ENCODE measurements at places on chromosomes 1 and 21.
A peak's percentile ranks its signal among the peaks of the same experiment; 100 is the strongest.

DNA sequence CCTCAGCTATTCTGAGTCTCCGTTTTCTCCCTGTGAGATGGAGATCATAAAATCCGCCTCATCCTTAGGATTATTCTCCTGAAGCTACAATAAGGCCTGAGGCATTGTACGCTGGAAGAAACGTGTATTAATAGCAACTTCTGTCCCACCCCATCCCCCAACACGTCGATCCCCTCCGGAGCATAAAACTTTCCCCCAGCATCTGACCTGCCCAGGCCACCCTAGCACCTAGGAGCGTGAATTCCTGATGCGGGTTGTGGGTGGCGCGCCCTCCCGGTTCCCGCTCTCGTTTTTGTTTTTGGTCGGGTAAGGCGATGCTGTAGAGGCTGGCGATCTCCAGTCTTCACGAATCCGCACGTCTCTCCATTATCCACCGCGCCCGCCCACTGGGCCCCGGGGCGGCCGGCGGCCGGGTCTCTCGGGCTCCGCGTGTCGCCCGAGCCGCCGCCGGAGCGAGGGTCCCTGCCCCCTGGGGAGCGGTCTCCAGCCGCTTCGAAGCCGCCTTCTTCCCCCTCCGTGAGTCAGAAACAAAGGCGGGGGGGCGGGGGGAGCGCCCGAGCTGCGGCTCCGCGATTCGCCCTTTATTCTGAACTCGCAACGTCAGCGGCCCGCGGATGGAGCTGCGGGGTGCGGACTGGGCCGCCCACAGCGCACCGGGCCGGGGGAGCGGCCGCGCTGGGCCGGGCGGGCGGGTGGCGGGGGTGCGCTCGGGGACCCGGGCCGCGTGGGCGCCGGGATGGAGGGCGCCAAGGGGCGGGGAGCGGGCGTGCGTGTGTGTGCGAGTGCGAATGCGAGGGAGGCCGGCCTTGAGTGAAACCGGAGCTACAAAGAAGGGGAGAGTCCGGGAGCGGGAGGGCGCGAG is at the start of gene PLEKHO1:
PLEKHO1 (plus strand) TSS at position 646 of the 862 bp plus-strand sequence. CDS start 342 bp downstream, outside the sequence.
- peak; percentile 86 for DNase-seq

DNA sequence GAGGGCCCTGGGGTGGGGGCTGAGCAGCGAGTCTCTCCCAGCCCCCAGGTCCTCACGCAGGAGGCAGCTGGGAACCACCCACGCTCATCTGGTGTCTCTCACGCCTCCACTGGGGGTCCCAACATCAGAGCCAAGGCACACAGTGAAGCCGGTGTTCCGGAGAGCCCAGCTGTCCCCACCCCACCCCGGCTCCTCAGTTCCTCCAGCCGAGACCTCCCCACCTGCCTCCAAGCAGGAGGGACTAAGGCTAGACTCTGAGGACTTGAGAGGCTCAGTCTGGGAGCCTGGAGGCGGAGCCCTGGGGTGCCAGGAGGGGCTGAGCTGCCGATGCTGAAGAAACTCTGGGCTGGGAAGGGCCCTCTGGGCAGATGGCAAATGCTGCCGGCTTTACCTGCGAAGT is 1.6 kb upstream of the HPCA start:
- no peak for DNase-seq

DNA sequence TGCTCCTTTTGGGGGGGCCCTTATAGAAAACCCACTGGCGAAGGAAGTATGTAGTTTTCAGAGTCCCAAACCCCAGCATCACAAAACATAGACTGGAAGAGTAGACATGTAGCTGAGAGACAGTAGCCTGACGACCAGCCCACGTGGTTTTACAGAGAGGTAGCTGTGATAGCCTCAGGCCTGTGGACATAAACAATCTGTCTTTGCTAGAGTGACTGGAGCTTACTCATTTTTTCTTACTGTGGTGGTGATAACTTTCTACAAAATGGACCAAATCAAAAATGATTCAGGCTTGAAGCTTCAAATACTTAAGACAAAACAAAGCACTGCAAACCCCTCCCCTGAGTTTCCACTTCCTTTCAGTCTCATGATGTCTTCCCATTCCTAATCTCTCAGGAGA is 497.0 kb downstream of the RWDD3 start:
- DNase-seq, result no peak

DNA sequence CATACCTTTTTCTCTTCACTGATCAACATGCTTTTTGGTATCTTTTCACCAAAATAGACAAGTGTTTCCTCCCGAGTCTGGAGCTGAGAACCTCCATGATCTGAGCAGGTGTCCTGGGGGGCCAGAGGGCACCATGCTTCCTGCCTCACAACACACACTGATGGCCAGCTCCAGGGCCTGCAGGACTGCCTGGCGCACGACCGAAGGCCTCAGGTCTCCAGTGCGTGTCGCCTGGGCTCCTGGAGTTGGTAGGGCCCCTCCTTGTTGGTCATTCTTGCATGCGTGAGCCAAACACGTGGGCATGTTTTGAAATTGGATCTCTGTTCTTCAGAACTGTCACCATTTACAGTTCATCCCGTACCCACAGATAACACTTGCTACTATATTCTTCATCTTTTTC is 64.4 kb downstream of the SLC37A1 start:
- no peak for DNase-seq

DNA sequence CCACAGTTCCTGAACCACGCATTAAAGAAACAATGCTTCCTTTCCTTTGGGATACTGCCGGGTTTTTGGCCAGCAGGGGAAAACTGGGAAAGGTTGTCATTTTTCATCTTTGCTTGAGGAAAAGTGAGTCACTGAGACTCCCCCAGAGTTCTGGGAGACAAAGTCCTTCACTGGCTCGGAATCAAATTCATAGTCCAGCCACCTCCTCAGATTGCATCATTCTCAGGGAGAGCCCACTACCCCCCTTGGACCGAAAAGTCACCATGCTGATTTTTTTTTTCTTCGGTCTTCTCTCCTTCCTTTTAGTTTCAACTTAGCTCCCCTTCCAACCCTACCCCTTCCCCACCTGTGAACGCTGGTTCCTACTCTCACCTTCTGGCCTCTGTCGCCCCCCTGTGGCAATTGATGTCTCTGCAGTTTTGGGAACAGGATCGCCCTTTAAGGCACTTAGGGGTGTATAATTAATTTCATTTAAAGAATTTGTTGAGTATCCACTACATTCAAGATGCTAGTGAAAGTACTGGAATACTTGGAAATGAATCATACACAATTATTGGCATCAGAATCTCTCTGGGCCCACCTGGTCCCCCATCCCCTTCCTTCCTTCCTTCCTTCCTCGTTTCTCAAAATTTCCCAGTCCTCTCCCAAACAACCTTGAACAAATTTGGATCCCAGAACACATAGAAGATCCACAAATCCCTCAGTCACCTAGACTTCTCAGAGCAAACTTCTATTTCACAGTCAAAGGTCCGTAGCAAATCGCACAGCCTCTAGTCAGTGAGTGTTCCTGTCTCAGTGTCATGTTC is 6.9 kb downstream of the ACKR1 start:
- peak; percentile 56 for DNase-seq

- no peak for DNase-seq
Measured at GRCh38 chr1:202130297-202130721, 7.6 kb downstream of the GPR37L1 start.

- no peak for DNase-seq
Measured at GRCh38 chr1:40847023-40847745, 15.0 kb downstream of the CITED4 start.

DNA sequence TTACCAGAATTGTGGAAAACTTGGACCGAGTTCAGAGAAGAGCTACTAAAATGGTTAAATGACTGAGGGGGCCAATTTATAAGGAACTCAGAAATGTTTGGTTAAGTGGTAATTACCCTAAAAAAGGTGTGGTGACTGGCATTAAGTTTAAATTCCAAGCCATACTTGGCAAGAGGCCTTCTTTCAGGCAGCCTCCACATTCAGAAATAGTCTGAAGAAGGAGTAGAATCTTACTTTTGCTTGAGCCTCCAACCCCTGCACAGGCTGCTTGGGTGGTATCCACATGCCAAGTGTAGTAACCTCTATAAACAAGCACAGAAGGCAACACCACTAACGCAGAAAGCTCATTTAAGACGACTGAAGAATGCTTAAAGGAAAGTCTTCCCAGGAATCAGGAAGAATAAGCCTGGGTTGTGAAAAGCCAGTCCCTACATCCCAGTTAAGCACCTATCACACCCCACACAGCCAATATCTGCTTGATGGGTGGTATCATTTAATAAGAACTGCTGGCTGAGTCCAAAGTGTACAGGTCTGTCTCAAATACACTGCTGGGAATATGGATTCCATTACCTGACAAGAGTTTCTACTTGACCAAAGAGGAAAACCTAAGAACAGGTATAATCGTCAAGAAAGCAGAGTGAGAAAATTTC is 13.7 kb upstream of the GORAB start:
- no peak for DNase-seq

DNA sequence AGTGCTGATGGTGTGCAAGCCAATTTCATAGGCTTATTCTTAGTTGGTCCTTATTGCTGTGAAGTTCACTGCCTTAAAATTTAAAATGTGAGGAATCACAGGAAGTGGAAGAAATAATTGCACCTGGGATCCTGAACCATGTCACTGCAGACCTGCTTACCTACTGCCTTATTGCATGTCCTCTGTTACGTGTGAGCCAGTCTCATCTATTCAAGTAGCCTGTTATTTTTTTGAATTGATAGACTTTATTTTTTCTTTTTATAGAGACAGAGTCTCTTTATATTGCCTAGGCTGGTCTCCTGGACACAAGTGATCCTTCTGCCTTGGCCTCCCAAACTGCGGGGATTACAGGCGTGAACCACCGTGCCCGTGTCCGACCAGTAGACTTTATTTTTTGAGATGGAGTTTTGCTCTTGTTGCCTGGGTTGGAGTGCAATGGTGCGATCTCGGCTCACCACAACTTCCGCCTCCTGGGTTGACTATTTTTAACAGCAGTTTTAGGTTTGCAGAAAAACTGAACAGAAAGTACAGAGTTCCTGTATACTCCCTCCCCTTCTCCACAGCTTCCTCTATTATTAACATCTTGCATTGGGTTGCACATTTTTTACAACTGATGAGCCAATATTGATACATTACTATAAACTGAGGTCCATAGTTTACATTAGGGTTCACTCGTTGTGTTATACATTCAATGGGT is 14.0 kb upstream of the DISC1 start:
- DNase-seq, result no peak

Measured in GM13976 (cell line).